ENCODE measurements at places on chromosomes 1 and 21.

DNA sequence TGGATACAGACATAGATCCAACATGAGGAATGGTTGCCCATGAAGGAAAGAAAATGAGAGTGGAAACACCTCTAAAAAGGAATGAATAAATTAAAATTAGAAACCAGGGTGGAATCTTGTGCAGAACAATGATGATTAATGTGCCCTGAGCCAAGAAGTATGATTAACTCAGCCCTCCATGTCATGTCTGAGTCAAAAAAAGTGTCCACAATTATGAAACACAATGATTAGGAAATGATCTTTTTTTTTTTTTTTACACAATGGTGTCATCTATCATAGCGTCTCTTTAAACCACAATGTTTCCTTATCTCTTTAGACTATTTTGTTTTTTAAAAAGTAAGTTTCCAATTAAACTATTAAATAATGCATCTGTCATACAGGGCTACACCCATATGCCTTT is 78.9 kb upstream of the RAB4A start:
- DNase-seq = no peak

- no peak for DNase-seq
Observed at GRCh38 chr1:248751635-248752034, 3.9 kb downstream of the LYPD8 start.

- no peak for DNase-seq
Observed at GRCh38 chr1:170661646-170662411, 2.1 kb upstream of the PRRX1 start.

- no peak for DNase-seq
Observed at GRCh38 chr1:201816309-201816854, 12.6 kb upstream of the IPO9 start.

- DNase-seq = no peak
Observed at GRCh38 chr21:45451091-45451740, 46.3 kb downstream of the COL18A1 start.

- DNase-seq = no peak
Observed at GRCh38 chr1:79575424-79575823, 568.9 kb upstream of the ADGRL4 start.

- no peak for DNase-seq
Observed at GRCh38 chr1:103211073-103211472, 102.8 kb upstream of the COL11A1 start.

- DNase-seq = no peak
Observed at GRCh38 chr1:37400466-37401225, 73.7 kb upstream of the ZC3H12A start.

- no peak for DNase-seq
Observed at GRCh38 chr1:149849947-149850360, 49.4 kb upstream of the BOLA1 start.

GRCh38 chr1:97366984-97367383 is 553.9 kb downstream of the DPYD start:
- no peak for DNase-seq

GRCh38 chr1:247111700-247112478 is 7.7 kb upstream of the ZNF669 start:
- DNase-seq = no peak

- no peak for DNase-seq
Observed at GRCh38 chr21:28540514-28540913, 452.2 kb downstream of the LTN1 start.

GRCh38 chr1:110783292-110783918 is 89.5 kb upstream of the CD53 start:
- peak; percentile 27 for DNase-seq

DNA sequence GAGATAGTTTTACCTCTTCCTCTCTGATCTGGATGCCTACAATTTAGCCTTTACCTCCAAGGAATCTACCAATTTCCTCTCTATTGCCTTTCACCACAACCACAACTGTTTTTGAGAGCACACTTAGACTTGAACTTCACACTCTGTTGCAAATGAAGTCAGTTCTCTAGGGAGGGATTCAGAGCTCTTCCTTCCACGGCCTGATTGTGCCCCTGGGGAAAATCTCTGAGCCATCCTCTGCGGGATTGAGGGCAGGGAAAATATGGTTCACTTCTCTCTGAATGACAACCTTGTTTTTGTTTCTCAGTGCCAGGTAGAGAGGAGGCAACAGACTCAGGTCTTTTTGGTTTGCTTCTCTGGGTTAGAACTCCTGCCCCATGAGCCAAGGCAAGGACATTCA is 35.4 kb upstream of the BCL10 start:
- DNase-seq = no peak

- no peak for DNase-seq
Observed at GRCh38 chr1:7432102-7432899, 338.8 kb upstream of the VAMP3 start.

- no peak for DNase-seq
Observed at GRCh38 chr1:168932539-168932938, 174.0 kb upstream of the ATP1B1 start.

DNA sequence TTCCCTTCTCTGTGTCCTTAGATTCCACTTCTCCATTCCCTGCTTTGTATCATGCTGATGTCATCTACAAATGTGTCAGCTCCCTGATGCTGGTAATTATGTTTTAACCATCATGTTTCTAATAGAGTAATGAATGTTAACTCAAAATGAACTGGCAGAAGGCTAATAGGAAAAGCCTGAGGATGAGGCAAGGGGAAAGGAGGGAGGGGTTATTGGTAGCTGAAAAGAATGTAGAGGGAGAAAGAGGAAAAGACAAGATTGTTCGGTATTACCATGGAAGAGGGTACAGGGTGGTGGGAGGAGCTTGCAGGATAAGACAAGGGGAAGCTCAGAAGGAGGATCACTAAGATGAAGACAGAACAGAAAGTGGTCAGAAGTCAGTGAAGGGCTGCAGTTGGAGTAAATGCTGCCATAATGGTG is 150.9 kb downstream of the ZC3H11B start:
- no peak for DNase-seq

- DNase-seq = no peak
Observed at GRCh38 chr21:38400195-38400919, 97.9 kb downstream of the ERG start.

DNA sequence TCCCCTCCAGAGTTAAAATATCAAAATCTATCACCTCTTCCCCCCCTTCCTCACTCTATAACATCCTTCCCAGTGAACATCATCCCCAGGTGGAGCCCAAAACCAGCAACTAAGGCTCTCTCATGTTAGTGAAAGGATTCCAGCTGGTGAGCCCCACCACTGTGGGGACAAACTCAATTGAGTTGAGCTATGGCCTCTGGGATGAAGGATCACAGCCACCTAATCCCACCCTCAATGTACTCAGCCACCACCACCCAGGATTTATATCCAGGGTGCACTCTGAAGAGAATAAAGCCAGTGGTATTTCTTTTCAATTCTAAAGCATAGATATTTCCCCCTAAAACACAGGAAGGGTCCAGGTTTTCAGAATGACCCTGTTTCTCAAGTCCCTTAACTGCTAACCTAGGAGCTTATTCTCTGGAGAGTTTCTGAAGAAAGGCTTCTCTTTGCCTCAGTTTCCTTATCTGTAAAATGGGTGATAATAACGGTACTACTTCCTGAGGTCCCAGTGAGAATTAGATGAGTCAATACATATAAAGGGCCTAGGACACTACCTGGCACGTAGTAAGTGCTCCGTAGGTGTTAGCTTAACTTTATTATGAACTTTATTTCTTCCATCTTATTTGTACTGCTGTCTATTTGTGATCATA is 15.6 kb upstream of the BOLA1 start:
- no peak for DNase-seq

- no peak for DNase-seq
Observed at GRCh38 chr1:50481142-50481736, 58.0 kb upstream of the DMRTA2 start.

DNA sequence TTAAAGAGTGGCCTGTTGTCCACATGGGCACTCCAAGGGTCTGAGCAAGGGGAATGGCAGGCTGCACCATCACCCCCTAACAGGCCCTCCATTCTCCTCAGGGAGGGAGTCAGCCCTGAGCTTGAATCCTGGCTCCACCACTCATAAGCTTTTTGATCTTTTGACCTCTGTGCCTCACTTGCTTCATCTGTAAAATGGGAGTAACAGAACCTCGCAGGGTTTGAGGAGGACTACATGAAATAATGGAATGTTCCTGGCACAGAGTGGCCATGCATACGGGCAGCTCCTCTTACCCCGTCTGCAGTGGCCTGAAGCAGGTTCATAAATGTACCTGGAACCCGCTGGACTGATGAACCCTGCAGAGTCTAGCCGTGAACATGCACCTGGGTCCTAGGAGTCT is 2.1 kb upstream of the XKR8 start:
- DNase-seq = no peak

- no peak for DNase-seq
Observed at GRCh38 chr1:32580348-32581017, 41.3 kb downstream of the ZBTB8A start.

DNA sequence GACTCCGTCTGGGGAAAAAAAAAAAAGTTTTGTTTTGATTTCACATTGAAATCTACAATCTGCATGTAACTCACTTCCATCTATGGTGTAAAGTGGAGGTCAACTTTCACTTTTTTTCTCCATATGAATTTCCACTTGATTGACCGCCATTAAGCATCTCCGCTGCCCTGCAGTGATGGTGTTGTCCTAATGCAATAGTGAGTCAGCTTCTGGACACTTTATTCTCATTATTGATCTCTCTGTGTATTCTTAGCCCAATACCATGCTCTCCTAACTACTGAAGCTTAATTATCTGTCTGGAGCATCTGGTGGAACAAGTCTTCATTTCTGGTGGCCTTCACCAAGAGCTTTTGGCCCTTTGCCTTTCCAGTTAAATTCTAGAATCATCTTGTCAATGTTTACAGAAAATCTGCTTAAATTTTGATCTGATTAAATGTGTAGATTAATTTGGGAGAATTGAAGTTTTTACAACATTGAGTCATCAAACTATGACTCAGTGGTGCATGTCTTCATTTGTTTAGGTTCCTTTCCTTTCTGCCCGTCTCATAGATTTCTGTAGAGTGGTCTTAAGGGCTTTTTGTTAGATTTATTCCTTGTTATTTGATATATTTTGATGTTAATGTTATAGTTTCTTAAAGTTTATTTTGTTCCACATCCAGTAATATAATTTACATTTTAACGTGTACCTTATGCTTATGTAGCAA is 181.5 kb downstream of the PRDM2 start:
- DNase-seq = no peak

DNA sequence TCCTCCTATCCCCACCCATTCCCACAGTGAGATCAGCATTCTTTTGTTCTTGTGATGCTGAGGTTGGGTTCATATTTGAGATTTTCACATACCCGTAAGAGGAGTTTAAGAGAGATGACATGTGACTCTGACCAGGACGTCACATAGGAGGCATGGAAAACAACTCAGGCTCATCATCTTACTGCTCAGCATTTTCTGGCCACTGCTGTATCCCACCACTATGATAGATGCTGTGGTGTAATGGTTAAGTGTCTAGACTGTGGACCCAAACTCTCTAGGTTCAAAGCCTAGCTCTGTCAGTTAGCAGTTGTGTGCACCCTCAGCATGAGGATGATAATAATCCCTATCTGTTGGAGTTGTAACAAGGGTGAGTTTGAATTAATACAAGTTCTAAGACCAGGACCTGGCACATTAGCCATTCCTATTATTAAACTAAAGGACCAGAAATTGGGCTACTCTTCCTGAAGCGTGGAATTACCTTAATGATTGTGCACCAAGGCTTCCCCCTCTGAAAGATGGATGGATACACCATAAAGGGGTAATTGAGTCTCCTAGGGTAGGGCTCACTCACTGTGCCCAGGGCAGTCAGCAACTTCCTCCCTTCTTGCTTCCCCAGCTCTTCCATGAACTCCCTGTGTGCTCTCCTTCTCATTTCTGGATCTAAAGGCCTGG is 40.9 kb downstream of the LGR6 start:
- DNase-seq = no peak

GRCh38 chr1:67236277-67236676 is 70.0 kb downstream of the IL23R start:
- DNase-seq = no peak

DNA sequence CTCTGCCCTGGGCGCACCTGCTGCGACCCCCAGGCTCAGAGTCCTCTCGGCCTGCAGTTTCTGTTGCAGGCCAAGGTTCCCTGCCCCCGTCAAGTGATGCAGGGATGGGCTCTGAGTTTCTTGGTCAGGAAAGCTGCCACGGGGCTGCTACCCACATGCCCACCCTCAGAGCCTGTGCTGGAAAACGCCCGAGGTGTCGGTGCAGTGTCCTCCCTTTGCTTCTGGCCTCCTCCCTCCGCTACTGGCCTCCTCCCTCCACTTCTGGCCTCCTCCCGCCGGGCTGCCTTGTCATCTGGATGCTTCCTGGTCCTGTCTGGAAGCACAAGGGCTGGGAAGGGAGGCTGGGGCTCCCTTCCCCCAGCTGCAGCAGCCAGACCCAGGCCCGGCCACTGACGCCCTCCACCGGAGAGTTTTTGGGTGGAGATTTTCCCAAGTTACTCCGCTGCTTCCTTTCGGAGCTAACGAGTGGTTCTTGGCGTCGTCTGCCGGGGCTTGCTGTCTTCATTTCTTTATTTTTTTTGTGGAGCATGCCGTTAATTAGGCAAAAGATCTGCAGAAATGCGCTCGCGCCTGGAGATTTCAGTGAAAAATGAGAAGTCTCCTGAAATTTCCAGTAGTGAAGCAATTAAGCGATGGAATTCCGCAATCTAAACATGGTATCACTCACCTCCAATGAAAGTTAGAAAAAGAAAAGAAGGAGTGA is 17.4 kb downstream of the PRDM16 start:
- DNase-seq = no peak

DNA sequence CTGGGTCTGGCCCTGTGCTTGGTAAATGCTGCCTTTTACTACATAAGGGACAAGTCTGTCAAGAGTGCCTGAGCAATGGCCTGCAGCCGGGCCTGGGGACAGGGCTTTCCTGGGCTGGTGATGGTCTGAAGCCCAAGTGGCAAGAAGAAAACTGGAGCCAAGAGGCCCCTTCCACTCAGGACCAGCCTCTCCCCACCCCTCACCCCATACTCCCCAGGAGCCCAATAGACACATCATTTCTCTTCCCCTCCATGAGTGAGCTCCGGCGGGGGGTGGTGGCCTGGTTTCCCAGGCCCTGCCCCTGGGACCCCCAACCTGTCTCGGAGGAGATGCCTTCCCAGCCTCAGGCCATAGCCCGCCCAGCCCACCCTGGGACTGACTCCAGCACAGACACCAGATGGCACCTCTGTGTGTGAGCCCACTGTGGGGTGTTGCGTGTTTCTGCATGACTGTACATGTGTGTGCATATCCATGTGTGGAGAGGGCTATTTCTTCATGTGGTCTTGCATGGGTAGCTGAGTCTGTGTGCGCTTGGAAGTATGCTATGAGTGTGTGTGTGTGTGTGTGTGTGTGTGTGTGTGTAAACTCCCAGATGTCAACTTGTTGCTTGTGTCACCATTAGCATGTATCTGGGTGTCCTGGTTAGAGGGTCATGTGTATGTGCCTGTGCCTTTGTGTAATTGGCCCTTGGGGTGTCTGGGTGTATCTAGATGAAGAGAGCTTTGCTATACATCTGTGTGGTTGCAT is 14.3 kb upstream of the LRP8 start:
- DNase-seq = no peak

- no peak for DNase-seq
Observed at GRCh38 chr1:183033205-183033604, 10.0 kb downstream of the LAMC1 start.
